ENCODE measurements at places on chromosomes 7 and 10.

DNA sequence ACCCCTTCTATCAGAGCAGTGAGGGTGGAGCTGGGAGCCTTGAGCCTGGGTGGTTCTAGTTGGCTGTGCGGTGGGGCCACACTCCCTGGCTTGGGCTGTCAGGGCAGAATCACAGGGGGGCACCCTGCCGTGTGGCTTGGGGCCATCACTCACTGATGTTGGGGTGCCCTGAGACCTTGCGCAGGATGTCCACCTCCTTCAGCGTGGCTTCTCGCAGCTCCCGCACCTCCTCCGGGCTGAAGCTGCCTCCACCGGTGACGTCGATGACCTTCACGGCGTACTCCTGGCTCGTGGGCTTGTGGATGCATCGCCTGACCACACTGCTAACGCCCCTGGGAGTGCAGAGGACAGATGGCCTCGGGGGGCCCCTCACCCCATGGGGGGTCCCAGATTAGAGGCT, 5.3 kb downstream of the PHKG1 start:
- DNase-seq = no peak

DNA sequence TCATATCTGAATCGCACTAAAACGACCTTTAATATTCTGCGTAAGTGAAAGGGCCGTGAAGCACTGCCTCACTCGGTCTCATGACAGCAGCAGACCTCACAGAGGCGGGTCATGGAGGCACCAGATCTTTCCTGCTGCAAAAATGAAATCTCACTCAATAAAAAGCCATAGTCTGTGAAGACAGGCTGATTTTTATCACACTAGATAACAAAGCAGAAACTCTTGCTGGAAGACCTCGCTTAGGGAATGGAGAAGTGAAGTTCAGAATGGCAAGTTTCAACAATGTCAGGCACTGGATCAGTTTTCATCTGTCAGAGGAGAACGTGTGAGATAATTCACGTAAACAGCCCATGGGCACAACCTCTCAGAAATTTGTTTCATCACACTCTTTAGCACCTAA, 8.0 kb downstream of the SEPHS1 start:
- no peak for DNase-seq

GRCh38 chr7:25835197-25835596, 316.8 kb upstream of the NFE2L3 start:
- no peak for DNase-seq

DNA sequence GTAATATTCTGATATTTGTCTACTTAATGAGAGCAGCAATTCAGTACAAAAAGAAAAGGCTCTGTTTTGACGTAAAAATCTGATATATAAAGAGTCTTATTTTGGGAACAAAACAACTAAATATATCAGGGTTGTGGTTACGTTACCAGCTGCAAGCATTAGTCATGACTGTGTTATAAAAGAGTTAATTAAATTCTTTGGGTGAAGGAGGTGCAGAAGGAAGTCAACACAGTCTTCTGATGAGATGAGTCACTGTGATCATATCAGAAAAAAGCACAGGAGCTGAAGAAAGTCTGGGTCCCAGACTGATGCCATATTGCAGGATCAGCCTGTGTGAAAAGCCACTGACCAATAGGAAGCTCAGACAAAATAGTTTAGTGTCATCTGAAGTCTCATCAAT, 234.3 kb upstream of the TEX47 start:
- DNase-seq = no peak

DNA sequence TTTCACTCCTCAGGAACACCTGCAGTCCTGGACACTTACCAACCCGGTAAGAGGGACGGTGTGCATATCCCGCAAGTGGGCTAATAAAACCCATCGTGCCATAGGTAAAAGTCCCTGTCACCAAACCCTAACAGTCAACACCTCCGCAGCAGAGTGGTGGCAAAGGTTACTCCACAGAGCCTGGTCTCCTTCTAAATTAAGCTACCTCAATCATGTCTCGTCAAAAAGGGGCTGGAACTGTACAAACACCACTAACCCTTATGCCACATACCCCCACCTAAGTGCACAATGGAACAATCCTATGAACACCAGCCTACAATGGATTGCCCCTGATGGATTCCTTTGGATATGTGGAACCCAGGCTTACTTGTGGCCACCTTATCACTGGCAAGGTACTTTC, 9.6 kb upstream of the AKR1B1 start:
- no peak for DNase-seq

- DNase-seq = no peak
Observed at GRCh38 chr10:68446179-68446578, 25.6 kb downstream of the DNA2 start.

- DNase-seq = no peak
Observed at GRCh38 chr7:143120691-143121405, 11.0 kb upstream of the PIP start.

DNA sequence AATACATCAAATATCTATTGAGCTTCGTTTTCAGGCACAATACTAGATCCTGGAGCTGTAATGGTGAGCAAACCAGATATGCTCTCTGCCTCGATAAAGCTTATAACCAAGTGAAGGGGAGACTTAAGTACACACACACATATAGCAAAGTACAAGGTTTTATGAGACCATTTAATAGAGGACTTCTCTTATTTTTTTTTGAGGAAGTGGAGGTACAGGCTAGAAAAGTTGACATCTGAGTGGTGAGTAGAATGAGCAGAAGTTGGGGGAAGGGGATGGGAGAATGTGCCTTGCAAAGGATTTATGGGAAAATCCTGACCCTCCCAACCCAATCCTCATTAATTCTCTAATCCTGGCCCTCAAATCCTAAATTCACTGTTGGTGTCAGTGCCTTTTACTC, 7.7 kb downstream of the CCDC136 start:
- no peak for DNase-seq

DNA sequence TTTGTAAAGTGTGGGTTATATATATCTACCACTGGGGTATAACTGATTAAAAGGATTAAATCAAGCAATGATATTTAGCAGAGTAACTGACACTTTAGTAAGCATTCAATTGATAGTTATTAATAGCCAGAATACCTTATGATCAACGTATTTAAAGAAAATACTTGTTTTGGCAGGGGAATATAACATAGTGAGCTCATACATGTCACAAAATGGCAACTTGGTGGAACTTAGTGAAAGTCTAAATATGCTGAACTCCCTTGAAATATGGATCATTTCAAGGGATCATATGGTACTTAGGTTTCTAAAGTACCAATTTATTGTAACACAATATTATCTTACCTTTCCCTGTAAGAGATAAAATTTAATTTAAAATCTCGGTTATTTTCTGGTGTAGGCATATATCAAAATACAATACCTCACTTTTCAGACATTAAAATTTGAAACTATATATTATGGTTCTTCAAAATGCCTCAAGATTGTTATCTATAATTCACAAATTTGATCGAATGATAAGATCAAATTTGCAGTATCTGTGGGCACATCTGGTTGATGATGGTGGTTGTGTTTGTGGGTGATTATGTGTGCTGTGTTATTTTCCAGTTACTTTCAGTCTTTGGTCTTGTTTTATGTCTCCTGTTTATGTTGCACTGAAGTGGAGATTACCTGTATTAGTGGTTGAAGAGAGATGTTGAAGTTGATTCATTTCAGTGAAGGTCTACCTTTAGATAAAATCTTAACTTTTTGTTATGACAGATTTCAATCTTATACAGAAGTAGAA, 5.2 kb downstream of the ARL4A start:
- no peak for DNase-seq

DNA sequence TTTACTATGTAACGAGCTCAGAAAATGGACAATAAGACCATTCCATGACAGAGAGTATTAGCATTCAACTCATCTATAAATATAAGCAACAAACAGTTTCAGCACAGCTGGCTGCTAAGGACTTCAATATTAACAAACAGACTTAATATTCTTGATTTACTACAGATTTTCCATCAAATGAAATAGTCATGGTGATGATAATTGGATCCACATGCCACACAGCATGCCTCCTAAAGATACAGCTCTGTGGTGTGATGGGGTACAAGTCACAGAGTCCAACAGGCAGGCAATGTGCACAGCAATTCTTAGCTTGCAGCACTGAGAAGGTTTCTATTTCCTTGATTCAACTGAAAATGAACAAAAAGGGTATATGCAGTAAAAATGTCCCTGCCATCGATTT, 54.0 kb downstream of the DOCK4 start:
- no peak for DNase-seq

GRCh38 chr10:124064676-124065075, 28.7 kb downstream of the CHST15 start:
- no peak for DNase-seq

GRCh38 chr10:90418869-90419652, 438.8 kb downstream of the HTR7 start:
- DNase-seq = no peak

DNA sequence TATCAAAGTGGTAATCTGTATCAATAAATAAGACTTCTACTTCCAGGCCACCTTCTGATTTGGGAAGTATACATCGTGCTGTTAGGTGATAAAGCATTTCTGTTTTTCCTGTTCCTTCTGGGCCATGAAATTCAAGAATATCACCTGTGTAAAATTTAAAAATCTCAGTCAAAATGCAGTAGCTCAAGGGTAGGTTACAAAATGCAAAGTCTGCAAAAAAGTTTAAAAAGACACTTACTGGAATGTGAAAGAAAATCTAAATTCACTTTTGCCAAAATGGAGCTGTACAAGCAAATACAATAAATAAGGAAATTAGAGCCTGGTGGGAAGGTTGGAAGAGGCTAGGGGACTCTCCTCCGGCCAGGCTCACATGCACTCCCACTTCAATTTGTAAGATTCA, 26.7 kb downstream of the XRCC2 start:
- DNase-seq = no peak

DNA sequence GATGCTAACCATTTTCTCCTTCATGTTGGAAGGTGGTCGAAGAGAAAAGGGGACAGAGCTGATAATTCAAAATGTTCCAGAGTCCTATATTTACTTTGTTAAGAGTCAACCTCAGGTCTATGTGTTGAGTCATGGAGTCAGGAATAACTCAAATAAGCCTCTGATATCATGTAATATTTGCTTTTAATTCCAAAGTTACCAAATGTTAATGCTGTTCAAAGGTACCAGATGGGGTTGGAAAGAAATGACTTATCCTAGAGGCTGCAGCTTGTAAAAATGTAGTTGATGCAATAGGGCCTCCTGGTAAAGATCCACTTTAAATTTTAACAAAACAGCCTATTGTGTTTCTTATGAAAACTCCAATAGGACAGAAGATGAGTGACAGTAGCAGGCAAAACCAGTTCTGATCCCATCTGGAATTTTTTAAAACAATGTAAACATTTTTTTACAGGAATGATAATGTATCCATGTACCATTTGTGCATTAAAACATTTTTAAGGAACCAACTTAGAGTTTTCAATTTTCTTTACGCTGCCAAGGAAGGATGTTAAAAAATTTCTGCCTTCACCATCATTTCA, 218.2 kb downstream of the ANK3 start:
- DNase-seq = no peak

- no peak for DNase-seq
Observed at GRCh38 chr10:100359529-100360150, 12.6 kb downstream of the SCD start.

- no peak for DNase-seq
Observed at GRCh38 chr7:33774762-33775523, 130.4 kb upstream of the BMPER start.

- DNase-seq = no peak
Observed at GRCh38 chr10:21135023-21135931, 238.2 kb upstream of the NEBL start.

- DNase-seq = no peak
Observed at GRCh38 chr7:76514926-76515771, 4.8 kb downstream of the UPK3B start.

GRCh38 chr10:82889728-82890127, 1014.7 kb downstream of the NRG3 start:
- no peak for DNase-seq

DNA sequence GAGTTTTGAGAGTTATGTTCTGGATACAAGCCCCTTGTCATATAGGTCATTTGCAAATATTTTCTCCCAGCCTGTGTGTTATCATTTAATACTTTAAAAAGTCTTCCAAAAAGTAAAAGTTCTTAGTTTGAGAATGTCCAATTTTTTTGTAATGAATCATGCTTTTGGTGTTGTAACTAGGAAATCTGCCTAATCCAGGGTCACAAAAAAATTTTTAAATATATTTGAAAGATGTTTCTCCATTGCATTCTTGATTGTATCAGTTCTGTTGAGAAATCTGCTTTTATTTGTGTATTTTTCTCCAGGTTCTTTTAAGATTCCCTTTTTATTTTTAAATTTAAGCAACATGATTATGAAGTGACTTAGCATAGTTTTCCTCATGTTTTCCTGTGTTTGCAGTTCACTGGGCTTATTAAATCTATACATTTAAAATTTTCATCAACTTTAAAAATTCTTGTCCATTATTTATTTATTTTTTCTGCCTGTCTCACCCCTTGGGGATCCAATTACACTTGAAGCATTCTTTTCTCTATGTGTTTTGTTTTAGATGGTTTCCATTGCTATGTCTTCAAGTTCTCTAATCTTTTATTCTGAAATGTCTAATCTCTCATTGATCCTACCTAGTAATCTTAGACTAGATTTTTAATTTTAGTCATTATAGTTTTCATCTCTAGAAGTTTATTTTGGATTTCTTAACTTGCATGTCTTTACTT, 47.0 kb downstream of the CCDC71L start:
- no peak for DNase-seq

DNA sequence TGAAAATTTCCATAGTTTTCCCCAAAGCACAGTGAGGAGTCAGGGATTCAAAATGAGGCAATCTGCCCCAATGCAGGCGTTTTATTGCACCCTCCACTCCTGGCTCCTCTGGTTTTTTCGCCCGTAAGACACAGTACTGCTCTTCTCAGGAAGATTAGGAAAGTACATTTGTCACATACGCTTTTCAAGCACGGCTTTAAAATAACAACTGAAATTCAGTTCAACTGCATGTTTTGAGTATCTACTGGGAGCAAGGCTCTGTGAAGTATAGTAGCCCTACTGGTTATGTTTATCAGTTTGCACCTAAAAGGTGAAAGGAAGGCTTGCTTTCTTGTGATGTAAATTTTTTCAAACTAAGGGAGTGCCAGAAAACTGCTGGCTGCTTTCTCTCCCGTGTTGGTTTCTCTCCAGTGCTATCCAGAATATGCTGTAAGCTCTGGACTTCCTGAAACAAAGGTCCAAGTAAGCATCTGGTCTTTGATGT, 1.9 kb upstream of the SGMS1 start:
- no peak for DNase-seq

DNA sequence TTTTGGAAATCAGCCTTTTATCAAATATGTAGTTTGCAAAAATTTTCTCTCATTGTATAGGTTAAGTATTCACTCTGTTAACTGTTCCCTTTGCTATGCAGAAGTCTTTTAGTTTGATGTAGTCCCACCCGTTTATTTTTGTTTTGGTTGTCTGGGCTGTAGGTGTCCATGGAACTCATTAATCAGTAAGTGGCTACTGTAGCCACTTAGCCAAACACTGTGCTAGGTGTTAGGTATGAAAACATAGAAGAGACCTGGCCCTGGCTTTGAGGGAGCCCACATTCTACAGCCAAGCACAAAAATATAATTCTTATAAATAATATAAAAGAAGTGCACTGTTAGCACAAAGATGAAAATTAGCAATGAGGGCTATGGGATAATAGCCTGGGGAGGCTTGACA, 133.5 kb downstream of the ETV1 start:
- DNase-seq = no peak

- DNase-seq = no peak
Observed at GRCh38 chr7:6653071-6654003, 16.2 kb downstream of the ZNF316 start.

Data from T-helper 22 cell (primary cell).